ENCODE measurements at places on chromosomes 3 and 15. TPM values are rescaled to one million over a fixed set of nuclear protein-coding genes. Genes with fewer than 3 reads are reported as not detected.
A peak's percentile ranks its signal among the peaks of the same experiment; 100 is the strongest.

Gene ZNF592
- total RNA-seq, result 49.5 TPM

DNA sequence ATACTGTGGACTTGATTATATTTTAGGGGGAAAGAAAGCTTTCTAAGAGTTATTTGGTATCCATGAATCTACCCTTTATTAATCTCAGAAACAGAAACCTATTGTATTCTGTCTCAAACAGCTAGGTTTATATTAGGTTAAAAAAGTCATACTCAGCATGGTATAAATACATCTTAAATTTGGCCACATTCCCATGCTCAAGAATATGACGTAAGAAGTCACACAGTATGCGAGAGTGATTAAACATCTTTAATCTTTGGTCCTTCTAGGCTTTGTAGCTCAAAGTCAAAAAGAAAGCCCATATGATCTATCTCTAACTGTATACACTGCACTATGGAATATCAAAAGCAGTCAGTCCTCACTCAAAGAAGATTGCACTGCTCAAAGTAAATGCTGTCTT lies 131.4 kb downstream of the EPHA3 start:
- no peak for DNase-seq

- DNase-seq, result no peak
Measured at GRCh38 chr3:23501201-23501802, 298.2 kb downstream of the UBE2E2 start.

Gene CPNE9
- total RNA-seq, result not detected

Gene CORO2B
- 0.14 TPM for total RNA-seq

DNA sequence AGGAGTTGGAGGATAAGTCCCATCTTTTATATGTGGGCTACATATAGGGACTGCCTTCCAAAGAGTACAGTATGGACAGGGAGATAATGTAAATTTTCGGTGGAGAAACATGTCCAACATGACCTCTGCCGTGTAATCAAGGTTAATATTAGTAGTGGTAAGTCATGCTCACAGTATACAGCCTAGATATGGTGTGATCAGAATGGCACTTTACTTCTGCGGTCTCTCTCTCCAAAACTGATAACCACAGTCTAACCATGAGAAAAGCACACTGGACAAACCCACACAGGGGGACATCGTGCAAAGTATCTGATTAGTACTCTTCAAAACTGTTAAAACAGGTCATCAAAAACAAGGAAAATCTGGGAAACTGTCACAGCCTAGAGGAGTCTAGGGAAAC lies 66.6 kb upstream of the PLCL2 start:
- no peak for DNase-seq

Gene SCN5A
- 0.61 TPM for total RNA-seq

- no peak for DNase-seq
Measured at GRCh38 chr3:39733804-39734203, 75.6 kb upstream of the MYRIP start.

Gene APOD
- not detected for total RNA-seq

Gene SLC6A1
- not detected for total RNA-seq

GRCh38 chr3:24520976-24521419 lies 26.3 kb upstream of the THRB start:
- DNase-seq, result peak; percentile 47

GRCh38 chr15:85154061-85154460 lies 172.4 kb downstream of the PDE8A start:
- DNase-seq, result no peak

DNA sequence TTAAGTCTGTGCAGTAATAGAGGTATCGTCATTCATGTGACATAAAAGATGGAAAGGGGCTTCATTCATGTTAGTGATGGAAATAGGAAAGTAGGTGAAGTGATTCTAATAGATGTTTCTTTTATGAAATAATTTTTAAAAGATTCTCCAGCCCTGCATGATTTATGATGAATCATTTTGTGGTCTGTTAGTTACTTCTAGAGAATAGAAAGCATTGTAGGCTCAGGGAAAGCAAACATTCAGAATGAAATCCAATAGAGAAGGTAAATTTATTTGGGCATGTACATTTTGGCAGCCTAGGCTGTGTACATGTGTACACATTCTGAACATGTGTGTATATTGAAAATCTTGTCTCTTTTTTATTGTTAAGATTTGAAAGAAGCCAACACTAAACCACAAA lies 23.1 kb downstream of the PPARG start:
- DNase-seq, result no peak

- no peak for DNase-seq
Measured at GRCh38 chr3:8020047-8020841, 481.4 kb upstream of the LMCD1 start.

Gene ZBED2
- 0.56 TPM for total RNA-seq

Gene IL17RC
- total RNA-seq, result 24.7 TPM

Gene SH2D7
- not detected for total RNA-seq

Gene CCDC39
- total RNA-seq, result not detected

Gene DNAH12
- 0.92 TPM for total RNA-seq

Gene KLHL6
- not detected for total RNA-seq

Gene SEMA3B
- 25.7 TPM for total RNA-seq

Data from Calu3 (cell line).